Kidney tubule cell (primary cell): ENCODE measurements at places on chromosomes 3 and 15.
A peak's percentile ranks its signal among the peaks of the same experiment; 100 is the strongest.

- no peak for DNase-seq
These were observed 160.1 kb upstream of the BHLHE40 start for GRCh38 chr3:4818986-4819693.

DNA sequence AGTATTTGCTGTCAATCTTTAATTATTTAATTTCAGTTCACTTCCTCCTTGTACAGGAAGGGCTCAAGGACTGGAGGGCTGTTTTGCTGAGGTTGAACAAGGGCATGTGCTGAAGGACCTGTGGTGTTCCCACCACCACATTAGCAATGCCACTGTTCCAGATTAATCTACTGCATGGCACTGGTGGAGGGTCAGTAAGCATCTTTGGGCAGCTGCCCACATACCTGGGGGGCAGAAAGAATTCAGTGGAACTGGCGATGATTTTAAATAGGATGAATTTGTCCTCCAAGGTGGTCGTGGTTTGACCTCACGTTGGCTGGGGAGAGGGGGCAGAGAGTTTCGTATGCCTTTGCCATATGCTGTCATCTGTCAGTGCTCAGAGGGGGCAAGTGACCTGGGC lies 244.8 kb downstream of the TLE3 start:
- peak; percentile 71 for DNase-seq

DNA sequence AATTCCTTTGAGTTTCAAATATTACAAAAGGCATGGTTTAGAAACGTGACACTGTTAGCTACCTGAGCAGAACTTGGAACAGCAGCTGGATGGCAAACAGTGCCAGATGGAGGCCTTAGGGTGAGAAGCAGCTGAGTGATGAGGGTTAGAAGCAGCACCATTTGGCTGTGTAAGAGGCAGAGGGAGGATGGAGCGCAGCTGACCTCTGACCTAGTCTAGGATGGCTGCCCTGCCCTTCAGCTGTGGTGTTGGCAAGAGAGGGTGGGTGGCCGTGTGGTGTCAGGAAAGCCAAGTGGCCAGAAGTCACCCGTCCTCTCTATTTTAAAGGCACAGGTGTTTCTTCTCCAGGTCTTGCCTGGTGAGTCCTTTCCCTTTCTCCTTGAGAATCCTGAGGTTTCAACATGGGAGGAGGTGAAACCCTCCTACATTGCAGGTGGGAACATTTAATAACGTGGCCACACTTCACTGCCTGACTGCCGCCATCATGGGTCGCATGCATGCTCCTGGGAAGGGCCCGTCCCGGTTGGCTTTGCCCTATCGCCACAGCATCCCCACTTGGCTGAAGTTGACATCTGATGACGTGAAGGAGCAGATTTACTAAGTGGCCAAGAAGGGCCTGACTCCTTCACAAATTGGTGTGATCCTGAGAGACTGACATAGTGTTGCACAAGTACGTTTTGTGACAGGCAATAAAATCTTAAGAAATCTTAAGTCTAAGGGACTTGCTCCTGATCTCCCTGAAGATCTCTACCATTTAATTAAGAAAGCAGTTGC lies 17.6 kb downstream of the BCL2L10 start:
- no peak for DNase-seq

GRCh38 chr3:15256861-15257341 lies 50.9 kb downstream of the CAPN7 start:
- DNase-seq, result no peak

GRCh38 chr3:1400571-1400970 lies 307.7 kb downstream of the CNTN6 start:
- no peak for DNase-seq

DNA sequence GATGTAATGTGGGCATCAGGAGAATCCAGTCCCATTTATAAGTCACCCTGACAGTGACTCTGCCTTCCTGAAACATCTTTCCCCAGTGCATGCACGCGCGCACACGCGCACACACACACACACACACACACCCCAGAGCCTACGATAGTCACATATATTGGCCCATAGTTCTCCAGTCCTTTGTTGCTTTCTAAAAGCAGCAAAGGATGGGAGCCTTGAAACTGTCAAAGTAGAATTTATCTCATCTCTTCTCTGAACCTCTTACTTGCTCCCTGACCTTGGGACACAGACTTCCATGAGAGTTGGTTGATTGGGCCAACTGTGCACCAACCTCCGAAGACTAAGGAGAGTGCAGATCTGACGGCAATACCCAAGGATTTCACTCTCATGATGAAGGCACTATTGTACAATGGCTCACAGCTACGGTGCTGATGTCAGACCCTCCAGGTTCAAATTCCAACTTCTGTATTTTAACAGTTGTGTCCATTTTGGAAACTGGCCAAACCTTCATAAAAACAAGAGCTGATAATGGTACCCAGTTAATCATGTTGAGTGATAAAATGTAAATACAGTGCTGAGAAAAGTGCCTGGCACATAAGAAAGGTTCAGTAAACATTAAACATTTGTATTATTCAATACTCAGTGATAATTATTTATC lies 8.3 kb downstream of the CPA3 start:
- DNase-seq, result no peak

DNA sequence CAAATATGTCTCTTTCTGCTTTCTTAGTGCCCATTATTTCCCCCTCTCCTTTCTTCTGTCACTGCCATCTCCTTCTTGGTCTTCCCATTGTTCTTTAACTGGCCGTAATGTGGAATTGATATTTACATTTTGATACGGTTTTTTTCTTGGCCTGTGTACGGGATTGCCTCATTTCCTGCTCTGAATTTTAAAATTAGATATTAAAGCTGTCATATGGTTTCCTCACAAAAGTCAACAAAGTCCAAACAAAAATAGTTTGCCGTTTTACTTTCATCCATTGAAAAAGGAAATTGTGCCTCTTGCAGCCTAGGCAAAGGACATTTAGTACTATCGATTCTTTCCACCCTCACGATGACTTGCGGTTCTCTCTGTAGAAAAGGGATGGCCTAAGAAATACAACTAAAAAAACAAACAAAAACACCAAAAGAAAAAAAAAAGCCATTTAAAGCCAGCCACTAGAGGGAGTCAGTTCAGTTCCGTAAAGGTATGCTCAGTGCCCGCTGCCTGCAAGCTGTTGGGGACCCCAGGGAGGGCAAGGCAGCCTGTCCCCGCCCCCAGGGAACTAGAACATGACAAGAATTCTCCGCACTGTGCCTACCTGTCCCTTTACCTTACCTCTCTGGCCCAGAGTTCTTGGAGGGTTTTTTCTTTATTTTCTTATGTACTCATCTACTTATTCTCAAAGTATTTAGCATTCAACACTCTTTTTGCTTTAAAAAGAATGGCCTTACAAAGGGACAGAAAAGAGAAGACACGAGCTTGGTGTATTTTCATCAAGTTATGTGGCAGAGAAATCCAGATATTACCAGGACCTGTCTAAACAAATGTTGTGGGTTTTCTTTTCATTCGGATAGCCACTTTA lies 30.0 kb upstream of the NR2E3 start:
- peak; percentile 52 for DNase-seq

GRCh38 chr3:70832089-70832833 lies 519.8 kb upstream of the MDFIC2 start:
- peak; percentile 69 for DNase-seq

DNA sequence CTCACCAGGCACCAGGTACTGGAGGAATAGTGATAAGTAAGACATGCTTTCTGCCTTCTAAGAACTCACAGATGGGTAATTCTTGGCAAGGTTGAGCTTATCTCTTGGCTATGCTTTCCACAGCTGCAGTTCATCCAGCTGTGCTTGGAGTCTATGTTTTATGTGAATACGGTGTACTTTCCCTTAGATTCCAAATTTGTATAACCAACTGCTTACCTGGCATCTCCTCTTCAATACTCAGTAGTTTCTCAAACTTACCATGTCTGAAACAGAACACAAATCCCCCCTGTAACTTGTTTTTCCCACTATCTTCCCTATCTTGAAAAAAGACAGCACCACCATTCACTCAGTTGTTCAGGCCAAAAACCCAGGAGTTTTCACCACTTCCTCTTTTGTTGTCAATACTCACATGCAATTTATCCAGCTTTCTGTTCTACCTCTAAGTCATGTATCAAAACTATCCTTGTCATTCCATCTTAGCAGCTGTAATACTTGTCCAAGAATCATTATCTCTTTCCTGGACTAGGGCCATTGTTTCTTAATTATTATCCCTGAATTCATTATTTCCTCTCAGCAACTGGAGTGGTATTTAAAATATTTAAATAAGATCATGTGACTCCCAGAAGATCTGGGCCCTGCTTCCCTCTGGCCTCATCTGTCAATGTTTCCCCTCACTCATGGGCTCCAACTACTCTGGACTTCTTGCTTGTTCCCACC lies 32.6 kb downstream of the COL6A5 start:
- DNase-seq, result no peak

DNA sequence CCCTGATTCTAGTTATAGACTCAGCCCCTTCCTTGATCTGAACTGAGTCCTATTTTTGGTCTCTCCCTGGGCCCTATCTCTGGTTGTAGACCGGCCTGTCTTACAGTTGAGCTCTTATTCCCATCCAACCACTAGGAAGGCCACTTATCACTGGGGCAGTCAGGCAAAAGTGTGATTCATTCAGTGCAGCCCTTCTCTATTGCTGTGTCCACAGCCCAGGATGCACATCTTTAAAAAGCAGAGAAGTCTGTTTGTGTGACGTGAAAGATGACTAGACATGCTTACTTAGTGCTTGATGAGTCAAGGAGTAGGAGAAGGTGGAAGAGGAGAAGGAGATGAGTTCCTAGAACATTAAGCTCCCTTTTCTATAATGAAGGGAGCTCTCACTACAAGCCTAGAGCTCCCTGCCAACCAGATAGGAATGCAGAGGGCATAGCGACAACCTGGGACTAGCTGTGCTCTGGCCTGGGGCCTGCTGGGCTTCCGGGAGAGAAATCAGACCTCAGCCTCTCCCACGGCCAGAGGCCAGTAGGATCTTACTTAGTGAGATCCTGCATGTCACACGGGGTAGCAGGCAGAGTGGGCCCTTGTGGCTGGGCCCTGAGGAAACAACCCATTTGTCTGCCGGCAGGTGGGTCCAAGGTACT lies 25.7 kb downstream of the INSYN1 start:
- peak; percentile 79 for DNase-seq

- peak; percentile 92 for DNase-seq
These were observed 56.0 kb upstream of the FLNB start for GRCh38 chr3:57952208-57952631.

GRCh38 chr3:103818800-103819199 lies 1384.0 kb downstream of the ZPLD1 start:
- DNase-seq, result no peak

- peak; percentile 93 for DNase-seq
These were observed 87.6 kb downstream of the NR2F2 start for GRCh38 chr15:96418146-96418545.

DNA sequence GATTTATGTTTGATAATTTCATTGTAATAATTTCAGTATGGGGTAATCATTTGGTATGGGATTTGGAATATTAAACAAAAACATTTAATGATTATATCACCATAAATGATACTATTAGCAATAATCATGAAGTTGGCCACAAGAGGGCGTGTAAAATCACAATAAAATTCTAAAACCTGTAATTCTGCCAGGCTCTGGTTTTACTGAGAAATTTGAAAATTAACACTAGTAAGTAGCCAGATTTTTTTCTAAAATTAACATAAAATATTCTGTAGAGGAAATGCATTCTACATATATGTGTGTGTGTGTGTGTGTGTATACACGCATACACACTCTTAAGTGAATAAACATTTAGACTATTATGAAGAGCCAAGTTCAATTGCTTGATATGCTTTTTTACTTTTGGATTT lies 40.5 kb downstream of the FEZF2 start:
- DNase-seq, result peak; percentile 26

DNA sequence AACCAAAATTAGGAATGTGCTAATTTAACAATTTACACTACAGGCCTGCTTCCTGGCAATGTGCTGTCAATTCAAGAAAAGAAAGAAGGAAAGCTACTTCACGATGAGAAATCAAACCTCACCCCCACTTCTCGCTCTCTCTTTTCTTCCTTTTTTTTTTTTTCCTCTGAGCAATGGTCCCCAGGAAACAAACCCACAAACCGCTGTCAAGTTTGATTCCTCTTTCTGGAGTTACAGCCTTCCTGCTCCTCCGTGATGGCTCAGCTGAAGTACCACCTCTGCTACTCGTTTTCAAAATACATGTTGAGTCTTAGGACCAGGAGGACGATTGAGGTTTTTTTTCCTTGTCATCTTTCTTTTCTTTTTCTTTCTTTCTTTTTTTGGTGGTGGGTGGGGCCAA lies 3.4 kb upstream of the TRIM71 start:
- no peak for DNase-seq

DNA sequence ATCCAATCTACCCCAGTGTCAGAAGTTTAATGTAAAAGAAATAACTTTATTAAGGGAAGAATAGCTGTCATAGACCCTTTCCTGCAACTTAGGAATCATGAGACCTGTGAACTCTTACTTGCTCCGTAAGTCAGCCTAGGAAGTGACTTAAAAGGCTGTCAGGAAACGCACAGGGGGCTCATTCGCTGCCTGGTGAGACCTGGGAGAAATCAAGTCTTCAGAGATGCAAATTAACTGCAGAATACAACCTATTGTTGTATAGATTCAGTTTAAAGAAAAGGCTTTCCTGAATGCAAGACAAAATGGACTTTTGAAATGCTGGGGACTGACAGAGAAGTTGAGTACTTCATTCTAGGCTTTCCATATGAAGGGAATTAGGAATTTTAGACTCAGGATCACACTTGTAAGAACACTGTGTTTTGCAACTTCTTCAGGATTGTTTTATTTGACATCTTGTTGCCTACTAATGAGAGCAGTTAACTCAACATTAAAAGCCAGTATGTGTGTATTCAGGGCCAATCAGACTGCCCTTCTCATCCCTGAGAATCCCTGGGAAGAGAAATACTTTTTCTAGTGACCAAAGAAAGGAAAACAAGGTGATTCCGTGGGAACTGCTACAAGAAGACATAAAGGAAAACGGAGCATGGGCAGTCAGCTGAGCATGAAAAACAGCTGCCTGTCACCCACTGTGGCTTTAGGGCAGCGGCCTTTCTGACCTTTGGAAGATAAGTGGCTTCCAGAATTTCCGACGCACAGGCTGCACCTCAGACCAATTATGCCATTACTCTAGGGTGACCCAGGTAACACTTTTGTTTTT lies 18.5 kb upstream of the DPPA4 start:
- DNase-seq, result peak; percentile 21
